ENCODE measurements at places on chromosomes 2 and 18.

DNA sequence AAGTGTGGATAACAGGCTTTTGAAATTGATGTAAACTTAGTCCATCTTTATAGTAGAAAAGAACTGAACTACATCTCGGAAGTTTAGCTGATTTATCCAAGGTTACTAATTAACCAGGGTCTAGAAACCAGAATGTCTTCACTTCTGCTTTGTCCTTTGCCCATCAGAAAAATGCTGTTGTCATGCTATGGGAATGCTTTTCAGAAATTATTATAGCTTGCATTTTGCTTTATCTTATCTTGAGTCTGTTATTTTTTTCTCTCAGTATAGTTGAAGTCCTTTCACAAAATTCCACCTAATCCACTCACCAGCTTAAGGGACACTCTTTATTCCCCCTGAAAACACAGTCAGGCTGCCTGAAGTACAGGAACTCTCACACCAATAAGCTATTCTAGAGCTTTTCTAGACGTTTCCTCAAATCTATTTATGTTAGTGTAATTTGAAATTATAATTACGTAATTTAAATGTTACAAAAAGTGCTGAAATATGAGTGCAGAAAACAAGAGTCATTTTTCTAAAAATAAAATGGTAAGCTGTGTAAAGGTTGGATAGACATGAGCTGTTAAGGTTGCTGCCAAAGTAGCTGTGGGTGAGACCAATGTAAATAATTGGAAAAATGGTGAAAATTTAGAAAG lies 456.3 kb downstream of the TGIF1 start:
- DNase-seq, result no peak

GRCh38 chr2:109020217-109020637 lies 31.2 kb upstream of the EDAR start:
- DNase-seq, result peak; percentile 64

GRCh38 chr2:25920336-25920735 lies 42.0 kb upstream of the ASXL2 start:
- DNase-seq, result no peak

DNA sequence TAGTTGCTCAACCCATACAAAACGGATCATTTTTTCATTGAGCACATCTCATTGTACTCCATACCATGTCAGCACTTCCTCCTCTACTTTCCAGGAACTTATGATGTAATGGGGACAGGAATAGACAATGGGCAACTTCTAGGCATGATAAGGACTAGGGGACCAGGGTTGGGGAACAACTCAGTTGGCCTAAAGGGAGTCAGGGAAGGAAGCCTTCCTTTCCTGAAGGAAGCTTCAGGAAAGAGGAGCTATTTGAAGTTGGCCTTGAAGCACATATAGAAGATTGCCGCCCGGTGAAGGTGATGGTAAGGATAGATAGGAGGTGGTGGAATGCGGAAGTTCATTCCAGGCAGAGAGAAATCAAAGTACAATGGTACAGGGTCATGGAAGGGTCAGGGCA lies 283.9 kb downstream of the SLC8A1 start:
- DNase-seq, result no peak

GRCh38 chr2:110905217-110905616 lies 172.8 kb downstream of the ACOXL start:
- DNase-seq, result no peak

All from CD4-positive, CD25-positive, alpha-beta regulatory T cell (primary cell).